Neuronal stem cell (in vitro differentiated cells): ENCODE measurements at places on chromosomes 6 and 20.

DNA sequence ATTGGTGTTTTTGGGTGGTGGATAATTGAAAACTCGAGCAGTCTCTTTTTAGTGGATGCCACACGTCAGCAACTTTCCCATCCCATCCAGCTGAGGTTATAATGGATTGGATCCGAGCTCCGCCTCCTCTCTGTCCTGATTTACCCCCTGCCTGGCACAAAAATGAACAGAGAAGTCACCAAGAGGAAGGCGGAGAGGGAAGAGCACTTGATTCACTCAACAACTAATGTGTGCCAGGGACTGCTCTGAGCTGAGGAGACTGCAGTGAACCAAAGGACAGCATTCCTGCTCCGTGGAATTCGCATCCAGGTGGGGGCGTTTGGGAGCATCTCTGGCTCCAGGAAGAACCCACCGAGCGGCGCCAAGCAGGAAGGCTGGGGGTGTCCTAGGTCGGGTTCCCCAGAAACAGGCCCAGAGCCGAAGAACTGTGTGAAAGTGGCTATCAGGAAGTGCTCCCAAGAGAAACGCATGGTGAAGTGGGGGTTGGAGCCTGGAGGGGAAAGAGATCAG, 95.8 kb upstream of the NAA20 start:
- DNase-seq: no peak

DNA sequence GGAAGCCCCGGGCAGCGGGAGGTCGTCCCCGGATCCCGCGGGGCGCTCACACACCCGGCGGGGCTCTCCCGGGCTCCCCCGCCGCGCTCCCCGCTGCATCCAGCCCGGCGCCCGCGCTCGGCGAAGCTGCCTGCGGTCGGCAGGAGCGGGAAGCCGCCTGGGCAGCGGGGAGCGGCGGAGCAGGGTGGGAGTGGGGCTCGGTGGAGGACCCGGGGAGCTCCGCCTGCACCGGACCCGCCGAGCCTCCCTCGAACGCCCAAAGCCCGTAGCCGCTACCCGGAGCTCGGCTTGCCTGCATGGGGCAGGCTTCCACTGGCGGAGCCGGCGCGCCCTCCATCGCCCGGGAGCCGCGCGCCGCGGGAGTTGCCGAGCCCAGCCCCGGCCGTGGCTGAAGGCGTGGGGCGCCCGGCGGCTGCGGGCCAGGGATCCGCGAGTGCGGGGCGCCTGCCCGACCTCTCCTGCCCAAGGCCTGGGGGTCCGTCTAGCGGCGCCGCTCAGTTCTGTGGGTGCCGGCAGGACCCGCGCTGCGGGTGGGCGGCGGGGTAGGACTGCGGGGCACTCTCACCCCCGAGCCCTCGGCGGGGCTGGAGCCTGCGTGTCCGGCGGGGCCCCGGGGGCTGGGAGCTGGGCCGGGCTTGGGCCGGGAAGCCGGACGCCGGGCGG, 671 bp downstream of the CDH4 start:
- DNase-seq: no peak

DNA sequence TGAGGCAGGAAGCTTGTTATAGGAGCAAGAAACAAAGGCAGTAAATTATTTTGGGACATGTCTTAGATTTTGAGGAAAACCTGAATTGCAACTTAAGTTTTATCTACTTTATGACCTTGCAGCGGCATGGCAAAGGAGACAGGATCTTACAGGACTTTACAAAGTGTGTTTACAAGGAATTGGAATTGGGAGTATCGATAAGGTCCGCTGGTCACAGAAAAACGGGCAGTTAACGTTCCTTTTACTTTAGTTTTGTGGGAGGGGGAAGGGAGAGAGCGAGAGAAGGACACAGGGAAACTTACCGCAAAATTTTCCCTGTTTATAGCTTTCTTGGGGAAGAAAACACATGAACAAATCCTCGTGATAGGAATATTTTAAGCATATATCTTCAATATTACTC, 1607.2 kb downstream of the GRIK2 start:
- DNase-seq: no peak

GRCh38 chr6:143026696-143027449, 33.8 kb upstream of the AIG1 start:
- peak; percentile 14 for DNase-seq

- no peak for DNase-seq
These were observed 41.2 kb downstream of the CD40 start for GRCh38 chr20:46159101-46159897.

GRCh38 chr20:13913572-13913971, 76.8 kb downstream of the SEL1L2 start:
- no peak for DNase-seq

- DNase-seq: no peak
These were observed 9.7 kb upstream of the TBC1D7 start for GRCh38 chr6:13338038-13338437.

DNA sequence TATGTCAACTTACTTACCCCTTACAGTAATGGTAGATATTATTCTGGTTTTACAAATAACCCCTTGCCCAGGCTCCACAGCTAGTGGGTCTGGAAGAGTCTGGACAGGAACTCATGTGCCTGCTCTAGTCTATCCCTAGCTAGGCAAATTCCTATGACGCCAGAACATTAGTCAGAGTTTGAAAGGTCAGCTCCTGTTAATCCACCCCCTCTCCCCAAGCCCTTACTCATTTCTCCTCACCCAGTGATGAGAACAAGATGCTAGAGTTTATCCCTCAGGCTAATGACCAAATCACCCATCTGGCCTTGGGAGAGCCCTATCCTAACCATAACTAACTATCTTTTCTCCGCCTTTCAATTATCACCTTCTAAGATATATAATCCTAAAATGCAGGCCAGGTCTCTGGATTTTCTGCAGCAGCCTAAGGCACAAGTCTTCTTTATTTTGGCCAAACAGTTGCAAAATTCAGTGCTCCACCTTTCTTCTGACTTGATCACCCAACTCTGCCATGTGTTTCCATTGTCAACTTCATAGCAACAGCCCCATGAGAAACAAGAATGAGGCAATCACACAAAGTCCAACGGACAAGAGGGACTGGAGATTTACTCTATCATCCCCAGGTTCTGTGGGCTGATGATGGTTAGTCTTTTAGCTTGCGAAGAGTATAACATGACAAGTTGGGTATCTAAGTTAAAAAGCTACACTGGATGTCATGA, 113.3 kb downstream of the TASP1 start:
- no peak for DNase-seq

- peak; percentile 29 for DNase-seq
These were observed 1.3 kb downstream of the MAPK14 start for GRCh38 chr6:36028877-36029324.

- DNase-seq: no peak
These were observed 361.5 kb upstream of the OPRM1 start for GRCh38 chr6:153677522-153677921.

DNA sequence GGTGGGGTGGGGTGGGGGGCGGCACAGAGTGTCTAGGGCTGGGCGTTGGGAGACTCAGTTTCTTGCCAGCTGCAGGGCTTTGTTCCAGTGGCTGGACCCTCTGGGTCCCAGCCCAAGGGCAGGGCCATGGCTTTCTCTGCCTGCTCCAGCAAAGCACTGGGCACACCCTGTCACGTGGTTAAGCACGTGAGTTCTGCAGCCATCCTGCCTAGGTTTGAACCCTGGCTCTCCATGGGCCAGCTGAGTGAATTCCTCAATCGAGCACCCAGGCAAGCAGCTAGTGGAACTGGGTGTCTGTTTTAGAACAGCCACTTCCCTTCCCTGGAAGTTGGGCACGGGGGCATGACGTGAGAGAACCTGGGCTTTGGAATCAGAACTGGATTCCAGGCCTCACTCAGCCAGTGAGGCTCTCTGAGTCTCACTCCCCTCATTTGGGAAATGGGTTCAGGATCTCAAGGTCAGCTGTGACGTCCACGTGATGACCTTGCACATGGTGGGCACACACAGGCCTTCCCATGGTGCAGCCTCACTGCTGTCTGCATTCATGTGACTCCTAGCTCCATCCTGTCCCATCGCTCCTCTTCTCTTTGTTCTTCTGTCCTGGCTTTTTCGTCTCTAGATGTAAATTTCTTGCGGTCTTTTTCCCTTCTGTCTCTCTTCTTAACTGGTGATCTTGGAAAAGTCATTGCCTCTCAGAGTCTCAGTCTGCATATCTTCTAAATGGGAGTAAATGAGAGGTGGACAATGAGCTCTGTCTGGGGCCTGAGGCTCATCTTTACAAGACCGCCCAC, 45.9 kb downstream of the NOL4L start:
- no peak for DNase-seq

DNA sequence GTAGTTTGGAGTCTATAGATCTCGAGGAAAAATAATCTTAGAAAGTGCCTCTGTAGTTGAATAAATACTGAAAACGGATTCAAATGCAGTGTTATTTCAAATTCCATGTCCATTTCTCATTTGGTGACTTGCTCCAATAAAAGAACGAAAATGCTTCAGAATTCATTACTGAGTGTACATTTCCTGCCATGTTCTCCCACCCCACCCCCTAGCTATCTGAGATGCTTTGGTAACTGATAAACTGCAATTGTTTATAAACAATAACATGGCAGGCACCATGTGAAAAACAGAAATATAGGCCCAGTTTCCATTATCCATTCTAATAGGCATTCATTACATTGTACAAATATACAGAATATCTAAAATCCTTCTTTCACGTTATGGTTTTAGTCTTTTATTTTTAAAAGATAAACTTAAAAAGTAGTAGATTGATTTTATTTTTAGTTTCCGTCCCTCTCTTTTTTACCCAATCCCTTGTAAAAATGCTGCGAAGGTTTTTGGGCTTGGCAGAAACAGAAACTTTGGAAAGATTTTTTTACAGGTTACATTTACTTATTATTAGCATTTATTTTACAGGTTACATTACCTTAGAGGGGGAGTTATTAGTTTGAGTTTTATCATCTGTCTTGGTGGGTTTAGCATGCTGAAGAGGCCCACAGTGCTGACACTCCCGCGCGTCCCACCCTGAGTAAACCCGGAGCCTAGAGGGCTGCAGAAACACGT, 1.5 kb downstream of the FAM162B start:
- DNase-seq: no peak

DNA sequence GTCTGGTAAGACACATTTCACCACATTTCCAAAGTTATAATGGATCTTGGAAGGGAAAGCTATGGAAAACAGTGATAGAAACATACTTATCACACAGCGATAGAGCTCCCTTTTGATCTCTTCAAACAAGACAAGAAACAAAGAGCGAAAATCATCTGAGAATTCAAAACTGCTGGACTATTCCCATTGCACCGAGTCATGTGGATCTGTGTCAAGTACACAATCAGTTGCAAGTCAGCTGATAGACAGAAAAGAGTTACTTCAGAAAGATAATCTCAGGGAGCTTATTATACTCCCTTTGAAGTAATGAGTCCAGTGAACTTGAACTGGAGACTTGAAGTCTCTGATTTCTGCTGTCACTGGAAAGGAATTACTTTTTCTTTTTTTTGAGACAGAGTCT, 89.7 kb upstream of the GCM1 start:
- DNase-seq: no peak

DNA sequence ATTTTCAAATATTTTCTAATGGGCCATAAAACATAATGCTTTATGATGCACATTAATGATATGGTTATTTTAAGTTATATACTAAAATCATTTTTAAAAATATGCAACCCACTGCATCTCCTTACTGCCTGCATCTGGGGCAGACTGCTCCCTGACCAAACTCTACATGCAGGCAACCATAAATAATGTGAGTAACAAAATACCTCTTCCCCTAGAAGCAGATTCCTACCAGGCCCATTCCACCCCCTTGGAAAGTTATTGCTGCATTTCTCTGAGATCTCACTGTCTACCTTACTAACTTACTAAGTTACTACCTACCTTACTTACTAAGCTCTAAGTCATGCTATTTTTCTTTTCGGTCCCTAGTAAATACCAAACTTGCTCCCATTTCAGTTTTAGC, 71.8 kb downstream of the ATG5 start:
- no peak for DNase-seq

DNA sequence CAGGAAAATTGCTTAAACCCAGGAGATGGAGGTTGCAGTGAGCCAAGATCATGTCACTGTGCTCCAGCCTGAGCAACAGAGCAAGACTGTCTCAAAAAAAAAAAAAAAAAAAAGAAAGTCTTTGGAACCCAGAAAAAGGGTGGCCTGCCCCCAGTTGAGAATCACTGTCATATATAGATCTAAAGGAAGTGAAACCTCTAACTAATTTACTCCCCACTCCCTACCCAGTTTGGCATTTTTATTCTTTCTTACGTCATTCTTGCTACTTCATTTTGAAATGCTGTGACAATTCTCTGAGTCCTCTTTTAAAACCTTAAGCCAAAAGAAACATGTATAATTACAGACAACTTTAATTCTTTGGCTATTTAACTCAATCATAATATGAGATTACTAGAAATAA, 254.8 kb downstream of the CDC5L start:
- no peak for DNase-seq

DNA sequence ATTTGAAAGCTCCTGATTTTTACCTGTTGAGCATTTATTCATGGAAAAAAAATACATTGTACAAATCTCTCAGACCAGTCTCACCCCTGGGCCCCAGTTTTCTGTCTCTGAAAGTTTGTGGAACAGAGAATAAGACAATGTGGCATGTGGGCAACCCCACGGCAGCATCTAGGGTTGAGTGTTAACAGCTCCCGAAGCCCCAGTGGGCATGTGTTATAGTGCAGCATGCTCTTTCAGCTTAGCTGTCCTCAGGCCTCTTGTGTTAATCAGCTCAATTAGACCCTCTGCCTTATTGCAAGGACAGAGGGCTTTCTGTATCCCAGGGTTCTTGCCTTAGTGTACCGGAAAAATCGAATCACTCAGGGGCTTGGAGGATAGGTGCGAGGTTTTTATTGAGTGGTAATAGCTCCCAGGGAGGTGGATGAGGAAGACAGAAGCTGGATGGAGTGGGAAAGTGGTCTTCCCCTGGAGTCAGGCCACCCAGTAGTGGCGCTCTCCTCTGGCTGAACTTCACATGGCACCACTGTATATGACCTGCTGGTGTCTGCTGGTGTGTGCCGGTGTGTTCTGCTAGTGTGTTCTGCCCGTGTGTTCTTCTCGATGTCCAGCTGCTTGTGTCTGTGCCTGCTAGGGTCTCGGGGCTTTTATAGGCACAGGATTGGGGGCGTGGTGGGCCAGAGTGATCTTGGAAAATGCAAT, 382.8 kb downstream of the EPM2A start:
- DNase-seq: no peak

GRCh38 chr6:150078788-150079187, 9.9 kb upstream of the ULBP3 start:
- DNase-seq: no peak

- DNase-seq: peak; percentile 92
These were observed at the start of gene TRPC4AP for GRCh38 chr20:35092524-35093266. TSS of gene TRPC4AP (minus strand) at chr20:35092807. CDS start at chr20:35092781, 26 bp downstream.

GRCh38 chr6:151679941-151680340, 127.5 kb upstream of the ESR1 start:
- DNase-seq: no peak

- DNase-seq: no peak
These were observed 50.0 kb upstream of the FOXO3 start for GRCh38 chr6:108510461-108511319.

DNA sequence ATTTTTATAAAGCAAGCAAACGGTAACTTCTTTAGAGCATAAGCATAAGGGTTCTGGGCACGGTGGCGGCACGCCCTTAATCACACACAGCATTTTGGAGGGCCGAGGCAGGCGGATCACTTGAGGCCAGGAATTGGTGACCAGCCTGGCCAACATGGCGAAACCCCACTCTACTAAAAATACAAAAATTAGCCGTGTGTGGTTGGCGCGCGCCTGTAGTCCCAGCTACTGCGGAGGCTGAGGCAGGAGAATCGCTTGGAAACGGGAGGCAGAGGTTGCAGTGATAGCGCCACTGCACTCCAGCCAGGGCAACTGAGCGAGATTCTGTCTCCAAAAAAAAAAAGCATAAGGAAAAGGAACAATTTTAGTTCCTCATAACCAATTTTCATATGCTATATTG, 2.6 kb downstream of the SENP6 start:
- no peak for DNase-seq

- no peak for DNase-seq
These were observed 98.5 kb downstream of the GJA10 start for GRCh38 chr6:89992818-89993217.
